ENCODE measurements at places on chromosomes 16 and 17.

DNA sequence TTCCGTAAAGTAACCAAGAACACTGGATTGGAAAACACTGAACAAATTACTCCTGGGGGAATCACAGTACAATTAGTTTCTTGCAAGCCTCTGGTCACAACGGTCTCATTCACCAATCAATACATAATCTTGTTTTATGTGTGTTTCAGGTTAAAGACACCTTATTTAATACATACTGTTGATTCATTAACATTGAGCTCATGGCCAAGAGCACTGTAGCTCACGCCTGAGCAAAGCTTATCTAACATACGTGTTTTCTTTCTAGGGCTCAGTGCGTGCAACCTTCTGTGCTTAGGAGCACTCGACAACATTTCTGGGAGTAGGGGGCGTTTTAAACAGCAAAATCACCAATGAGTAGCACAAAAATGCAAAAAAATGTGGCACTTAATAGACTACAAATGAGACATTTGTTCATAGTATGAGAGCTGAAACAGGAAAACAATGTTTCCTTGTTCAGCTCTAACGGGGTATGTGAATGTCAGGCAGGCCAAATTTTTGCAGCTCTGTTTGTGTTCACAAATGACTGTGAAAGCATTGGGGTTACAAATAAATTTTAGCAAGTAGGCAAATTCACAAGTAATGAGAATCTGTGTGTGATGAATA is 206.2 kb downstream of the CNTNAP4 start:
- no peak for DNase-seq

- DNase-seq: peak; percentile 51
Measured at GRCh38 chr17:56819431-56820145, 14.1 kb downstream of the C17orf67 start.

GRCh38 chr17:39473310-39473709 is 12.0 kb downstream of the CDK12 start:
- no peak for DNase-seq

GRCh38 chr17:34822007-34822739 is 139.1 kb downstream of the CCT6B start:
- DNase-seq: no peak

GRCh38 chr17:4110152-4110551 is 32.7 kb downstream of the ZZEF1 start:
- no peak for DNase-seq

GRCh38 chr16:5010576-5011329 is 23.0 kb downstream of the NAGPA start:
- no peak for DNase-seq

DNA sequence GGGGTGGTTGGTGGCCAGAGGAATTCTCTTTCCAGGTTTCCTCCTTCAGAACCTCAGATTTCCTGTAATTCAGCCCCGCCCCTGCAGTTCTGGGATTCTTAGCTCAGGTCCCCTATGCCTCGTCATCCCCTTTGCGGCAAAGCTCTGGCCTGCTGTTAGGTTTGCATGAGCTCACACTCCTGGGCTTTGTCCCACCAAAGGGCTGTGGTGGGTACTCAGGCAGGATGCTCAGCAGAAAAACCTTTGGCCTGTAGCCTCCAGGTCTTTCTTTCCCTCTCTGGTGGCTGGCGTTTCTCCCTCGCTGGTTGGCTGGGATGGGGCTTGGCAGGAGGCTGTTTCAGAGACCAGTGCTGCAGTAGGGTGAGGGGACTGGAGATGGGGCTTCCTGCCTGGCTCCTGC is 9.6 kb upstream of the PLEKHG4 start:
- DNase-seq: no peak

DNA sequence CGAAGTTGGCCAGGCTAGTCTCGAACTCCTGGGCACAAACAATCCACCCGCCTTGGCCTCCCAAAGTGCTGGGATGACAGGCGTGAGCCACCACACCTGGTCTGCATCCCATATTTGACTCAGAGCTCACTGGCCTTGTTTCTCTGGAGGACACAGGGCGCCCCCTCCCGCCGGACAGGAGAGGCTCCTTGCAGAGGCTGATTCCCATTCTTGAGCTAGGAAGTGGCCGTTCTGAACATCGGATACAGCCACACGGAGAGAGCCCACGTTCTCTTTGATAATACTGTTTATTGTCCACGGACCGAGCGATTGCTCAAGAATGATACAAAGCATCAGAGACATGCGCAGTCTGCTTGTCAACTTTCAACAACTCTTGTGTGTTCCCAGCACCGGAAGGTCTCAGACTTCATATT is 12.1 kb upstream of the USP36 start:
- no peak for DNase-seq

DNA sequence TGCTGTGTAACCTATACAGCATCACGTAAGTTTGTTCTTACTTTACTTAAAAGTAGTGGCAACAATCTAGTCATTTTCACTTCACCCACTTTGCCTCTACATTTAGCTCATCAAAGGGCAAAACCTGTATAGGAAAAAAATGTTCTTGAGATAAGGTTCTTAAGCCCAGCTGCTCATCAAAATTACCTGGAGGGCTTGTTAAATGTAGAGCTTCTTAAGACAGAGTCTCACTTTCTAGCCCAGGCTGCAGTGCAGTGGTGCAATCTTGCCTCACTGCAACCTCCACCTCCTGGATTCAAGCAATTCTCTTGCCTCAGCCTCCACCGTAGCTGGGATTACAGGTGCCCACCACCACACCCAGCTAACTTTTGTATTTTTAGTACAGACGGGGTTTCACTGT is 38.2 kb upstream of the TMEM97 start:
- DNase-seq: no peak

DNA sequence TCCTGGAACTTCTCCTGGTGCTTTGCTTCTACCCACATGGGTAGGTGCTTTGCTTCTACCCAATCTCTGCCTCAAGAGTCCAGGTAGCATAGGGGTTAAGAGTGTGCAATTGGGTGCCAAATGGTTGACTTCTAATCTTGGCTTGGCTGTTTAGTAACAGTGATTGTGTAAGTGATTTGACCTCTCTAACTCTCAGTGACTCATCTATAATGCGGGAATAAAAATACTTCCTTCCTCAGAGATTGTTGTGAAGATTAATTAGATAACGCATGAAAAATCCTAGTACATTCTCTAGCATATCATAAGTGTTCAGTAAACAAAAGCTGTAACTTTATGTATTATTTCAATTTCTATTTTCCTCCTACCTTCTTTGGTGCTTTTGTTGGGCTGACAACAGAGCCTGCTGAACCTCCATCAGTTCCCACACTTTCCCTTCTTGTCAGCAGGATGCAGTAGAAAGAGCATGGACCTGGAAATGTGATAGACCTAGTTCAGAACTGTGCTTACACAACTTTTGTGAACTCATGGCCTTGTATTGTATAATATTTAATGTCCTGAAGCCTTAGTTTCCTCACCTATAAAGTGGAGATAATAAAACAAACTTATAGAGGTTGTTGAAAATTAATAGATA is 72.9 kb upstream of the SMIM36 start:
- no peak for DNase-seq

GRCh38 chr17:44318077-44318892 is 6.3 kb downstream of the SLC25A39 start:
- DNase-seq: no peak

- DNase-seq: no peak
Measured at GRCh38 chr16:28292731-28293600, 641 bp downstream of the SBK1 start.

- no peak for DNase-seq
Measured at GRCh38 chr16:49660626-49661025, 195.3 kb downstream of the ZNF423 start.

- no peak for DNase-seq
Measured at GRCh38 chr17:29114141-29114540, 66.1 kb downstream of the MYO18A start.

DNA sequence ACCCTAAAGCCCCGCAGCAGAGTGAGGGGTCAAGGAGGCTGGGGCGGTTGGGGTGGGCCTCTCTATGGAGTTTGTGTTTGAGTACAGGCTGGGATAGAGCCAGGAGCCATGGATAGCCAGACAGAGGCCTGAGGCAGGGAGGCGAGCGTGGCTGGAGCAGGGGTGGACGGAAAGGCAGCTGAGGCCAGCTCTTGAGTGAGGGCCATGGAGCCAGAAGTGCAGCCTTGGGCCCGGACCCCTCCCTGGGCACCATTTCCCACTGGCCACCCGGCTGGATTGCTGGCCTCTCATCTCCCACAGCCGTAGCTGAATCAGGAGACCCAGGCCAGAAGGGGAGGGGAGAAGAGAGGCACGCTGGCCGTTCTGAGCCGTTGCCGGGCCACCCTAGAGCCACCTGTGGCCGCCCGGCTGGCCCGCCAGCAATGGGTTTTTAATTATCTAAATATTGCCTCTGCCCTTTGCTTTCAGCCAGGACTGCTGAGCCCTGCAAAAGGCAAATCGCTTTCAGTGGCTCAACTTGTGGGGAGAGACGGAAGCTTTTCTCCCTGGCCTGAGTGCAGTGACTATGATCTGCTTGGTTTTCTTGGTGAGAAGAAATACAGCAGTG is 75.2 kb upstream of the GSE1 start:
- no peak for DNase-seq

DNA sequence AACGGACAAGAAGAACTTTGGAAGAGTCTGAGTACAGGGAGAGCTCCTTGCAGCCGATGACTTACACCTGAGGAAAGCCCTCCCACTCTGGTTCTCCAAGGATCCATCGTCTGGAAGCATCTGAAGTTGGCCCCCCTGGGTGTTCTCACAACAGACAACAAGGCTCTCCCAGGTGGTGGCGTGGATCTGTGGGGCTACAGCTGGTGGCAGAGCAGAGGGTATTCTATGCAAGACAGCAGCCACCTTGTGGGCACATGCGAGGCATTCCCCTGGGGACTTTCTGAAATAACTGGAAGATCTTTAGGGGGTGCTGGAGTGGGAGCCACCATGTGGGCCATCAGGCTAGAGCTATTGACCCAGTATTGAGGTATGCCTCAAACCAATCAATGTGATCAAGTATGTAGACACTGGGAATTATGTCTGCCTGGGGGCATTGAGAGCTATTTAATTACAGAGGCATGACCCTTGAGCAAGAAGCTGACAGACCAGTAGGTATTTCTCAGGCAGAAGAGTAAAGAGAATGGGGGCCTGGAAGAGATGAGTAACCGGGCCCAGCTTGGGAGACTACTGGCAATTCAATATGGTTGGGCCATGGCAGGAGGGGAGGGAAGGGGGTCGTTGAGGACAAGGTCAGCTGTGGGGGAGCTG is 6.9 kb upstream of the KRT19 start:
- DNase-seq: no peak

GRCh38 chr17:20128036-20128667 is 119.0 kb downstream of the SPECC1 start:
- DNase-seq: no peak

DNA sequence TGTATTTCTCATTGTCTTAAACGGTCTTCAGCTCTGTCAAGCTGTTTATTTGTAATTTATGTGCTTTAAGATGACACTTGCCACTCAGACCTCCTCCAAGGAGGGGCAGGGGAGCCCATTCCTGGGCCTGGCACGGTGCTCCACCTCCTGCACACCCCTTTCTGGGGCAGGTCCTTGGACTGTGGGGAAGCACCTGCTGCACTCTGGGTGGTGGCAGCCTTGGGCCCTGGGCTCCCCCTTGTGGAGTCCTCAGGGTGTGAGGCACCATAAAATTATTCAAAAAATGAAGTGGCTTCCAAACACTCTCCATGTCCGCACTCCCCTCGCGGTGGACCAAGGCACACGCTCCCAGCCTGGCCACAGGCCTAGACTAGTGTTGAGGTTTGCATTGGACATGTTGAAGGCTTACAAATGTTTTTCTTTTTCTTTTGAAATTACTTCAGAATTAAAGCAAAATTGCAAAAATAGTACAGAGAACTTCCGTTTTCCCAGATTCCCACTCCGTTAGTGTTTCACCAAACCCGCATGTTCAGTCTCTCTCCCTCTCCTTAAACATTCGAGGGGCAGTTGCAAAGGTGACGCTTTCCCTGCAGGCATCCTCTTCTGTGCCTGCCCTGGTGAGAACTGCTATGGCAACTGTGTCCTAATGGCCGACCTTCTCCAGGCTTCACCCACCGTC is 32.4 kb downstream of the FOXK2 start:
- DNase-seq: peak; percentile 87

DNA sequence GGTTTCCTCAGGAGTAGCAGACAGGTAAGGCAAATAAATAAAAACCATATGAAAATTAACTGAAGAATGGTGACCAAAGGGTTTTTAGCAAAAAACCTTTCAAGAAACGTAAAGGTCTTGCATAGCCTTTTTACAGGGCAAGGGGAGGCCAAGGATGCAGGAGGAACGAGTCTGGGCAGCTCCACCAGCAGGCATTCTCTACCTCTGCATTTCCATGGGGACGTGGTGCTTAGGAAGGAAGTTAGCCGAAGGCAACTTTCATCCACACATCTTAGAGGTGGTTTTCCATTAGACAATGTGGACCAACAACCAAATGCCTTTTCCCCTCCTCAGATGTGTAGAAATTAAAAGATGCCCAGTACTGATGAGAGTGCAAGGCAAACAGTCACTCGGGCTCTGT is 20.7 kb downstream of the TOM1L2 start:
- no peak for DNase-seq

DNA sequence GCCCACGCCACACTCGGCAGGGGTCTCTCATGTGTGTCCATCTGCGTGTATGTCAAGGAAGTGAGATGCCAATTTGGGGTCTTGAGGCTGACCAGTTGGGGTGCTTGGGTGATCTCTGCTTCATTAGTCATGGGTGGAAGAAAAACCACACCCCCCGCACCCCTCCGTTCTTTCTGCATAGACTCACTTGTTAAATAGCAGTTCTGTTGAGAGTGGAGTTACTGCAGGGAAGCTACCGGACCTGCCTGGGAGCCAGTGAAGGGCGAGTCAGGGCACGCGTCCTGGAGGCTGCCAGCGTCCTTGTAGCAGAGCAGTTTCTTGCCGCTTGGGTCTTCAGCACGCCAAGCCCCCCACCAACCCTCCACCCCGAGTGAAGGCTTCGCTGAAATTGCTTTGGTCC is 8.5 kb downstream of the SNN start:
- DNase-seq: no peak

DNA sequence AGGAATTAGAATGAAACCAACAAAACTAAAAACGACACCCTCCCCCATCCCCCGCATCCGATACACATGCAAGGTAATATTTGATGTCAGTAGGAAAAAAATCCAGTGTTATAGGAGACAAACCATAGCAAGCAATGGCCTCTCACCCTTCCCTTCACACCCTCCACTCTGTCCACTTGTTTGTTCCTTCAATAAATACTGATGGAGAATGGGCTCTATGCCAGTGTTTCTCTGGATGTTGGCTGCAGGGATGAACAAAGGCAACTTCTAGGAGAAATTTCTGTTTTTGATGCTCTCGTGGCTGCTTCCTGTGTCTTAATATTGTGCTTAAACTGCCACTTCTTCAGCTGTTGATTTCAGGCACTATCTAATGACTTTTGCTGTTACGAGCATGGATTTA is 98.8 kb downstream of the WWOX start:
- DNase-seq: no peak

- DNase-seq: no peak
Measured at GRCh38 chr17:43927060-43927864, 15.0 kb downstream of the PPY start.
